Hindlimb muscle (tissue), 1 donor: ENCODE measurements at places on chromosomes 12 and 14.

DNA sequence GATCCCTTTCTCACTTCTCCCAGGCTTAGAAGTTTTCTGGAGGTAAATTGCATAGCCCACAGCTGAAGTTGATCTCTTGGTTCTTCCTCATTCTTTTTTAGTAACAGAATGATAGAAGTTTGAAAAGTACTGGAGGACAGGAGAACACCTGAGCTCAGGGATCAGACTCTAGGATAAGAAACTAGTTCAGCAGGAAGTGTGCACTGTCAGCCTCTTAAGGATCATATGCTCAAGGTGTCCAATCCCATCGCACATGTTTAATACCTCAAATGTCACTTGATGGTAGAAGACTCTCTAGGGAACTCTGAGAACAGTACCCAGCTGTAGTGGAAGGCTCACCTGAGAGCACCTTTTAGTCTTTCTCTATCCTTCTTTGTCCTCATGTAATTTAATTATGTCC lies 14.7 kb upstream of the LIMA1 start:
- no peak for DNase-seq

DNA sequence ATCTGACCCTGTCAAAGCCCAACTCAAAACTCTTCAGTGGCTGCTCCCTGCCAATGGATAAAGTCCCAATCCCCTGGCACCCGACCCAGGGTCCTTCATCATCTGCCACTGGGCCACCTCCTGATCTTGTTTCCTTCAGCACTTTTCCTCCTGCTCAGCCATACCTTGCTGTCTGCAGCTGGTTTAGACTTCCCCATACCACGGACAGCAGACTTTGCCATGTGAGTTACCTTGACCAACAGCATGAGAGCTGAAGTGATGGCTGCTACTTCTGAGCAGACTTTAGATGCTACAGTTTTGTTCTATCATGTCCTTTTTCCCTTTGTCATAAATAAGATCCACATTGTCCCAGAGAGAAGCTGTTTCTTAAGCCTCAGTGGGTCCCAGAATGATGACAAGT lies 33.3 kb upstream of the STON2 start:
- DNase-seq: no peak

- no peak for DNase-seq
These were observed 584 bp upstream of the DDHD1 start for GRCh38 chr14:53153702-53154112.

- DNase-seq: no peak
These were observed 27.1 kb downstream of the PLEKHG7 start for GRCh38 chr12:92729773-92730305.

GRCh38 chr14:65769151-65769550 lies 356.6 kb downstream of the FUT8 start:
- no peak for DNase-seq
